Frontal cortex (tissue), 4 donors: ENCODE measurements at places on chromosomes 3 and 15. TPM values are rescaled to one million over a fixed set of nuclear protein-coding genes. Genes with fewer than 3 reads are reported as not detected.

Gene BFSP2
- not detected for total RNA-seq

Gene DLL4
- 4.1 TPM for total RNA-seq

Gene GABRR3
- total RNA-seq = not detected

Gene TNFSF10
- total RNA-seq = 2.9 TPM

Gene RFT1
- 6.1 TPM for total RNA-seq

Gene AP3B2
- total RNA-seq = 55.8 TPM

Gene RETNLB
- not detected for total RNA-seq

Gene PARP16
- total RNA-seq = 8.6 TPM

Gene CYP8B1
- not detected for total RNA-seq

Gene GRIP2
- 8.2 TPM for total RNA-seq

Gene CELSR3
- 27.7 TPM for total RNA-seq

Gene DPPA2
- not detected for total RNA-seq

Gene DAZL
- not detected for total RNA-seq

Gene ZDHHC3
- 44.0 TPM for total RNA-seq

Gene ZNF621
- total RNA-seq = 9.4 TPM

Gene TMCO5A
- total RNA-seq = not detected

Gene RLBP1
- 3.3 TPM for total RNA-seq
